Tibial artery (tissue), 4 donors: ENCODE measurements at places on chromosomes 12 and 14.

- H3K4me3 ChIP-seq: no peak overlapping the region
- peaks cover 36% of the 10 kb centered on the region for H3K27me3 ChIP-seq
- no peaks in the 10 kb centered on the region for H3K36me3 ChIP-seq
- DNase-seq: peak; percentile 89
- H3K4me1 ChIP-seq: peaks cover 12% of the 10 kb centered on the region
- H3K27ac ChIP-seq: no peak overlapping the region
Measured at GRCh38 chr12:51886021-51886710, 1.7 kb upstream of the ANKRD33 start.

GRCh38 chr12:21472197-21472823, 29.1 kb downstream of the RECQL start:
- no peaks in the 10 kb centered on the region for H3K27me3 ChIP-seq
- no peaks in the 10 kb centered on the region for H3K4me1 ChIP-seq
- H3K27ac ChIP-seq: no peak overlapping the region
- H3K4me3 ChIP-seq: no peak overlapping the region

DNA sequence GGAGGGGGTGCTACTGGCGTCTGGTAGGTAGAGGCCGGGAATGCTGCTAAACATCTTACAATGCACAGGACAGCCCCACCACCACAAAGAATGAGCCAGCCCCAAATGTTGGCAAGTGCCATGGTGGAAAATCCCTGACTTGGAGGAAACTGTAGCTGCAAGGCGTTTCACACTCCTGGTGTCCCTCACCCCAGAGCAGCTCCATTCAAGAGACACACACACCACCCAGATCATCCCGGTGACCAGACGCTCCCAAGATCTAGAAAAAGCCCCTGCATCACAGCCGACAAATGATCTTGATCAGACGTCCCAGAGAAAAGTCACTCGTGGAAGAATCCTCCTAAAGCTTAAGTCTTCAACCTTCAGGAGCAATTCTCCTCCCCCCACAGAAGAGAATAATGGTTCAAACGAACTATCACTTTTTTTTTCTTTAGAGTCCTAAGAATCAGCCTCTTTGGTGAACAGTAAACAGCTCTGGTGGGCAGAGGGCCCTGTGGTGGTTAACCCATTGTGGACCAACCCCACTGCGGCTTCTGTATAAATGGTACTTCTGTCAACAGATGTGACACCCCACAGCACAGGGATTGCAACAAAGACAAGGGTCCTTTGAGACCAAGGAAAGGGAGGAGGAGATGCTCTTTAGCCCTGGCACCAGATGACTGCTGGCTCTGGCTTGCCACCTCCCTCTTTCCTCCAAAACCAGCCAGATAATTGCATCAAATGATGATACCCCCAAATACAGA, 2.7 kb downstream of the GLTP start:
- H3K36me3 ChIP-seq: no peaks in the 10 kb centered on the region
- no peaks in the 10 kb centered on the region for H3K4me1 ChIP-seq
- no peak overlapping the region for H3K4me3 ChIP-seq
- no peaks in the 10 kb centered on the region for H3K27me3 ChIP-seq
- DNase-seq: no peak
- H3K27ac ChIP-seq: no peak overlapping the region

- H3K36me3 ChIP-seq: no peaks in the 10 kb centered on the region
- peak; percentile 75 for DNase-seq
- H3K4me1 ChIP-seq: peaks cover 9% of the 10 kb centered on the region
- H3K4me3 ChIP-seq: peak overlapping the region; percentile 99
- no peaks in the 10 kb centered on the region for H3K27me3 ChIP-seq
- H3K27ac ChIP-seq: peak overlapping the region; percentile 98
Measured at GRCh38 chr14:63853831-63854293, 1.1 kb downstream of the SYNE2 start.
